ENCODE measurements at places on chromosomes 6 and 20.

DNA sequence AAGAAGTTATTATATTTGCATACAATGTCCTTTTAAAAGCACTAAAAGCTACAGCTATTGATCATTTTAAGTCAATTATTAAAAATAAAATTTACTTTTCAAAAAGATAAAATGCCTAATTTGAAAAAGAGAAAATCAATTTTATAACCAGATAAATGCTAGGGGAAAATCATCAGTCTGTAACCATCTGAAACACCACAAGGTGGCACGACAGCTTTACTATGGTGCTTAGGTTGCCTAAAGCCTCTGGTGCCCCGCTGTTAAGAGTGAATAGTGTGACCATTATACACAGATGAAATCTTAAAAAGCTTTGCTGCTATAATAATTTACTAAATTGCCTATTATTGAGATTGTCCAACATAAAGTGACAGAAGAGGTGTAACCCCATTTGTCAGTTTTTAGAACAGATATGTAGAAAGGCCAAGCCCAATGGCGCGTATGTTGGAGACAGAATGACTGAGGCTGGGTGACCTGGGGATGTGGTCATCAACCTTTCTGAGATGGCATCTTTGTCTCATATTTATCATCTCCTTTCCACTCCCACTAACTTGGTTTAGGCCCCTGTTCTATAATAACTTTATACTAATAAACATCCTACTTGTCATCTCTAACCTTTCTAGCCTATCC, 100.8 kb downstream of the MOXD1 start:
- DNase-seq = no peak

DNA sequence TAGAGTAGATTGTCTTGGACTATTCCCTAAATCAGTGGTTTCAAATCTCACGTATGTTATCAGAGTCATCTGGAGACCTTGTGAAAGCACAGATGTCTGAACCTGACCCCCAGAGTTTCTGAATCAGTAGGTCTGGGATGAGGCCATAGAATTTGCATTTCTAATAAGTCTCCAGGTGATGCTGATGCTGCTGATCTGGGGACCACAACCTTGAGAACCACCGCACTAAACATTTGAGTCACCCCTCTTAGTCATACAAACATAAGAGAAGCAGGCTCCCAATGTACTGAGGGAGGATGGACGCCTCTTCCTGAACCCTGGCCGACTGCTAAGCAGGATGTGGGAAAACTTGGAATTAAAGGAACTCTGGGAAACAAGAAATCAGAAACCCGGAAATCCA, 187.8 kb upstream of the PRDM1 start:
- no peak for DNase-seq

DNA sequence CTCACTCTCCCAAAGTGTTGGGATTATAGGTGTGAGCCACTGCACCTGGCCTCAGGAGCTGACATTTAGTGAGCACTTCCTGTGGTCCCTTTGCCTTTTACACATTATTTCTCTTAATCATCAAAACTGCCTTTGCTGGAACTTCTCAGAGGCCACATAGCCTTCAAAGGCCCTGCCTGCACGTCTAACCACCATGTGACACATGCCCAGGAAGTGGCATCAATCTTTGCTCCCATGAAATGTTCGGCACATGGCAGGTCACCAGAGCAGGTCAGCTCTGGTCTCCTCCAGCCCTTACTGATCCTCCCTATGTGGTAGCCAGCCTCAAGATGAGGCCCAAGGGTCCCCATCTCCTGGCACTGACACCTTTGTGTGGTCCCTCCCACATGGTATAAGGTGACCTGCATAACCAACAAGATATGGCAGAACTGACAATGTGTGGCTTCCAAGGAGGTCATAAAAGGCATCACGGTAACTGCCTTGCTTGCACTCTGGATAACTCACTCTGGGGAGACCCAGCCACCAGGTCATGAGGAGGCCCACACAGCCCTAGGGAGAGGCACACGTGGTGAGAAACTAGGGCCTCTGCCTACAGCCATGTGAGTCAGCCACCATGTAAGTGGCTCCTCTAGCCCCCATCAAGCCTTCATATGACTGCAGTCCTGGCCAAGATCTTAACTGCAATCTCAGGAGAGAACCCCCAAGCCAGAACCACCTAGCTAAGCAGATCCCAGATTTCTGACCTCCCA, 28.8 kb upstream of the HMGA1 start:
- no peak for DNase-seq

GRCh38 chr6:151655099-151655498, 152.4 kb upstream of the ESR1 start:
- no peak for DNase-seq

DNA sequence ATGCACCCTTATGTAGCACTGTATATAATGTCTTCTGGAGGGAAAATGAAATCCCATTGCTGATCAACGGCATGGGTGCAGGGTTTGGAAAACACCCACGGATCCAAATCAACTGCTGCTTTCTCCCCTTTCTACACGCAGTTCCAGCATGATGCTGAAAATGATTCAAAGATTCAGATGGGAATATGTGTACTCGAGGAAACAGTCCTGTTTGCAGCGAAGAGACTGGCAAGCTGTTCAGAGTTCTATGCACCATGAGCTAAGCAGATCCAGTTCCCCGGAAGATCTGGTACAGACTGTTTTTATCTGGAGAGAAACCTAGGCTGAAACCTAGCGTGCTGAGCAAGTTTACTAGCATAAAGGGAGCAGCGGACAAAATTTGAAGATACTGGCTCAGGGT, 47.9 kb upstream of the CDH4 start:
- no peak for DNase-seq

DNA sequence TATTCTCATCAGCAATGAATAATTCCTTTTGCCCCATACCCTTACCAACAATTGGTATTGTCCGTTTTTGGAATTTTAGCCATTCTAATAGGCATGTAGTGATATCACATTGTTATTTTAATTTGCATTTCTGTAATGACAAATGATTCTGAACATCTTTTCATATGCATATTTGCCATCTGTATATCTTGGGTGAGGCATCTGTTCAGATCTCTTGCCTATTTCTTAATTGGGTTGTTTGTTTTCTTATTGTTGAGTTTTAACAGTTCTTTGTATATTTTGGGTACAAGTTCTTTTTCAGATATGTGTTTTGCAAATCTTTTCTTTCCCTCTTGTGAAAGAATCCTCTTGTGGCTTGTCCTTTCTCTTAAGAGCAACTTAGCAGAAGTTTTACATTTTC, 69.6 kb downstream of the ZNF292 start:
- DNase-seq = no peak

- no peak for DNase-seq
Measured at GRCh38 chr6:42742116-42742894, 3.6 kb downstream of the TBCC start.

DNA sequence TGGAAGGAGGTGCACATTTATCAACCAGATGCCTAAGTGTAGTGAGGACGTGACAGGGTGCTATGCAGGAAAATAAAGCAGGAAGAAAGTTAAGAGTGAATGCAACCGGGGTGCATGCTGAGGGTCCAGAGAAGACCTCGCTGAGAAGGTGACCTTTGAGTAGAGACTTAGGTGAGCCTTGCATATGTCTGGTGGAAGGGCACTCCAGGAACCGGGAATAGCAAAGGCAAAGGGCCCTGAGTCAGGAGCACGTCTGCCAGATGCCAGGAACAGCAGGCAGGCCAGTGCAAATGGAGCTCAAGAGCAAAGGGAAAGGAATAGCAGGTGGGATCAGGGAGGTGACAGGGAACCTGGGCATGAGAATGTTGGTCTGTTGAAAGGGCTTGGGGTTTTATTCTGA, 445.5 kb downstream of the PREX1 start:
- DNase-seq = no peak

GRCh38 chr6:28657769-28658465, 132.2 kb downstream of the GPX5 start:
- DNase-seq = no peak

GRCh38 chr6:69647726-69648125, 149.1 kb downstream of the LMBRD1 start:
- no peak for DNase-seq

DNA sequence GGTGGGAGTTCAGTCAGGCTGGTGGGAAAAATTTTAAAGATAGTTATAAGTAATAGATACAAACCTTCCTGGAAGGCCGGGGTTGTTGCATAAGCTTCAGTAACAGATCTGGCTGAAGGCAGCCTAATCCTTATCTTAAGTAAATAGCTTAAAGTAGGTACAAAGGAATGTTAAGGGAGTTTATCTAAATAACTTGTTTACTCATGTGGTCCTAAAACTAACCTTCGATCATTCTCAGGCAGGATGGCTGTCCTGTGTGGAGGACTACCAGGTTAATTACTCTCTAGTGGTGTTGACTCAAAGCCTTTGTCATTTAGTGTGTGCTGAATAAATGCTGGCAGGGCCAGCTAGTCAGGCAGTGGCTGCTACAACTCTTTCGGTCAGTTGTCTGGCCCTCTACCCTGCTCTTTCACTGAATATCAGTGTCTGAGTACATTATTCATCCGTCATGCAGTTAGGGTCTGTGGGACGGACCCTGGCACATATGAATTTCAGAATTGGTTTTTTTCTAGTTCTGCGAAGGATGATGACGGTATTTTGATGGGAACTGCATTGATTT, 131.6 kb upstream of the TAB2 start:
- DNase-seq = no peak

- no peak for DNase-seq
Measured at GRCh38 chr20:62632575-62633090, 9.7 kb upstream of the SLCO4A1 start.

DNA sequence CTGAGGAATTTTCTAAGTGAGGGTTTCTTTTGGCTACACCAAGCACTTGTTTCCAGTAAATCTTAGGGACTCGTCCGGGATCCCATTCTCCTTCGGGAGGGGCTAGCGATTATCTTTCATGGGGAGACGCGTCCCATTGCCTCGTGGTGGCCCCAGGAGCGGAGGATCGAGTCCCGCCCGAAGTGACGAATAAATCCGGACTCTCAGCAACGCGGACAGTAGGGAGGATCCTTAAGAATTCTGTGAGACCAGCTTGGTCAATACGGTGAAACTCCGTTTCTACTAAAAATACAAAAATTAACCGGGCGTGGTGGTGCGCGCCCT, 69.1 kb upstream of the PRSS16 start:
- DNase-seq = no peak

DNA sequence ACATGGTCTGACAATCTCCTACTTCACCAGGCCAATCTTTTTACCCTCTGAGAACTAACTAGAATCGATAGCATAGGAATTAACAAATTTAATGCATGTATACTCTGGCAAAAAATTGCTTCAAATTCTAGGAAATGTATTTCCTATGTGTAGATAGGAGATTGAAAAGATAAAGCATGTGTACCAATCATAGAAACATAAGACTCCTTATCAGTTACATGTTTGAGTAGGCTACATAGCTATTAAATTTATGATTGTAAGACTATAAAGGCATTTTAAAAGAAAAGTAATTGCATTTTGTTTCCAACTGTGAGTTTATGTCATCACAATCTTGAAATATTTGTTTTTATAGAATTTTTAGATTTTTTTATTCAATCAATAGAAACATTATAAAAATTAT, 196.6 kb upstream of the HEY2 start:
- no peak for DNase-seq

- no peak for DNase-seq
Measured at GRCh38 chr6:93580446-93580845, 161.1 kb upstream of the EPHA7 start.
